ENCODE measurements at places on chromosomes 11 and 22.

DNA sequence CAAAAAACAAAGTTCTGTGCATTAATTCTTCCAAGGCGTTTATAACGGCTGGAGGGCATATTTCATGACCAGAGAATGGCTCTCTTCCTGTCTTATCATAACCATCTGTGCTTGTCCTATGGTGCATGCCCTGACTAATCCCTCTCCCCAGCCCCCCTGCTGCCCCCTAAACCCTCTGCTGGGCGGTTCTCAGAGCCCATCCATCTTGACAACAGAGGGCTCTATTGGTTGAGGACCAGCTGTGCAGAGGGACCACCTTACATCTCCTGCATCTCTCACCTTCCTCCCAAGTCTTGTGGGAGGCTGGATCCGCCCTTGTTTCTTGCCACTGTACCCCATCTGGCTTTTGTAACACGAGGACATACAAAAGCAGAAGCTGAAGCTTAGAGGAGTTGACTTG is 282.1 kb downstream of the MIAT start:
- no peak for DNase-seq

GRCh38 chr11:87061766-87062165 is 24.0 kb downstream of the TMEM135 start:
- DNase-seq: no peak

- DNase-seq: no peak
These were observed 22.0 kb upstream of the MS4A6A start for GRCh38 chr11:60204922-60205321.

DNA sequence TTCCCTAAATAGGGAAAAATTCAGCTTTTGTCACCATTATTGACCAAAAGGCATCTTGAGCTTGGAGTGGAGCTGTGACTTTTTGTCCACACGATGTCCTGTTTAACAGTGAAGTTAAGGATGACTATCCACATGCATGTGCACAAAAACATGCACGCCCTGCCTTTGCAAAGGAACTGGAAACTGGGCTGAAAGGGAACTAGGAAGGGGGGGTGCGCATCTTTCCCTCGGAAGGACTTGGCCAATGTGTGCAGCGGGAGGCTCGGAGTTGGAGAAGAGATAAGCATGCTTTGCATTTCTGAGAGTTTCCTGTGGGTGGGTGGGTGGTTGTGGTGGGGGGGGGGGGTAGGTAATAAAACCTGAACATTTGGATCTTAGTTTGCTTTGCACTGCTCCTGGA is 411 bp upstream of the KIRREL3 start:
- no peak for DNase-seq

DNA sequence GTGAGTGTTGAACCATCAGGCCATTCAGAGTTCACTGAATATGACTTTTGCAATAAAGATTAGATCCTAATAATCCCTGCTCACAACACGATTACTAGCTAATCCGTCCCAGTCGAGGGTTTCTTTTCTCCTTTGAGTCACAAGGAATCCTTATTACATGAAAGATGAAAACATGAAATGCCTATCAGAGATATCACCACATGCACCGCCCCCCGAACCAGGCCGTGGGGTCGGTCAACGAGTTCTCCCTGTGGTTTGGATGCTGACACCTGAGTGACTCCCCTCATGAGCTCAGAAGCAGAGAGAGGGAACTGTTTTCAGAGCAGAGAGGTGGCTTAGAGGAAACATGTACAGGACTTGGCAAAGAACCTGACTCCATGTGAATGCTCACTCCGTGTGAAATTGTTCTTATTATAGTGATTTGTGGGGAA is 263.3 kb downstream of the ETS1 start:
- DNase-seq: no peak

GRCh38 chr11:19698493-19699292 is 13.9 kb upstream of the NAV2 start:
- no peak for DNase-seq

DNA sequence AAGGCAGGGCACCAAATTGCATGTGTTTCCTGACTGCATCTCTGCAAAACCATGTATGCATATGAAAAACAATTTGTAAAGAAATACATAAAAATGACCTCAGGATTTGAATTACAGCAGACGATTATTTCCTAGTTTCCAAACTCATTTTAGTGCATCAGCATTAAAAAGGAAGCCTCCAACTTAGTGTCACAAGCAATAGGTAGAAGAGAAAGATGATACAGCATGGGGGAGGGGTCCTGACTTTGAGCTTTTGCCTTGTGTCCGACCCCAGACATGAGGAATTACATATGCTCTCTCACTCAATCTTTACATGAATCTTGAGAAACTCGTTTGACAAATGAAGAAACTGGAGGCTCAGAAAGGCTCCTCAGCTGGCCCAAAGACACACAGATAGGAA is 294.6 kb upstream of the NARS2 start:
- DNase-seq: no peak

DNA sequence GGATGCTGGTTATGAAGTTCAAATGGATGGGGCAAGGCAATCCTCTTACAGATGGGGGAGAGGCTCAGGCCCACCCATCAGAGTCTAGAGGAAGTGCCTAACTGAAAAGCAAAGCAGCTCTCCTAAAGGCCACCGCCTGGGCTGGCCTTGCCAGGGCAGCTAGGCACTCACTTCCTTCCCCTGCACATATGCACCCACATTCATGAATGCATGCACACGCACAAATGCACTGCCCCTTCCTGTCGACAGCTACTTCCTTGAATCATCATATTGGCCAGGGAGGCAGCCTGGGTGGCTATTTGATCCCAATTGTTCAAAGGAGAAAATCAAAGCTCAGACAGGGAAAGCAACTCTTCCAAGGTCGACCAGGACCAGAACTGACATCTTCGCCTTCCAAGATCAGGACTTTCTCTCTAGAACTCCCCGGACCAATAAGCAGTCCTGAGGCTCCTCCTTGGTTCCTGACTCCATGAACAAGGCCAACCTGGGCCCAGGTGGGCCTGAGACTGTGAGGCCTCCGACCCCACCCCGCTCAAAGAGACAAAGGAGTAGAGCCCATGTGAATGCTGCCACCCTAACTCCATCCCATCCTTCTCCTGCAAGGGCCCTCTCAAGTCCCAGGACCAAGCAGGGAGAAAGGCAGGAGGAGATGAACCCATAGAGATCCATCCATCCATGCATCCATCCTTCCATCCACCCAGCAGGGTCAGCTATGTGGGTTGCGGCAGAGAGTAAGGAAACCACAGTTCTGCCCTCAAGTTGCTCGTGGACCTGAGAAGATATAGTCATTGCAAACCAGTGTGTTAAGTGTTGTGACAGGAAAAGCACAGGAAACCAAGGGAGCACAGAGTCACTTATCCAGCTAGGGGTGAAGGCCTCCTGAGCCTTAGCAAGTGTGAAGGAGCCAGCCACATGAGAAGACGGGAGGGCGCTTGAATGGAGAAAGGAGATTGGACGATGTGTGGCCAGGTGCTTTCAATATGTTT is 35.4 kb upstream of the LMO1 start:
- no peak for DNase-seq

- DNase-seq: no peak
These were observed 122.2 kb upstream of the CADM1 start for GRCh38 chr11:115626414-115626813.

GRCh38 chr11:95835768-95836488 is 45.6 kb downstream of the CEP57 start:
- DNase-seq: no peak
